ELR (cell line): ENCODE measurements at places on chromosomes 7 and 10.

- no peak for DNase-seq
Observed at GRCh38 chr10:60753152-60753551, 25.1 kb upstream of the CDK1 start.

DNA sequence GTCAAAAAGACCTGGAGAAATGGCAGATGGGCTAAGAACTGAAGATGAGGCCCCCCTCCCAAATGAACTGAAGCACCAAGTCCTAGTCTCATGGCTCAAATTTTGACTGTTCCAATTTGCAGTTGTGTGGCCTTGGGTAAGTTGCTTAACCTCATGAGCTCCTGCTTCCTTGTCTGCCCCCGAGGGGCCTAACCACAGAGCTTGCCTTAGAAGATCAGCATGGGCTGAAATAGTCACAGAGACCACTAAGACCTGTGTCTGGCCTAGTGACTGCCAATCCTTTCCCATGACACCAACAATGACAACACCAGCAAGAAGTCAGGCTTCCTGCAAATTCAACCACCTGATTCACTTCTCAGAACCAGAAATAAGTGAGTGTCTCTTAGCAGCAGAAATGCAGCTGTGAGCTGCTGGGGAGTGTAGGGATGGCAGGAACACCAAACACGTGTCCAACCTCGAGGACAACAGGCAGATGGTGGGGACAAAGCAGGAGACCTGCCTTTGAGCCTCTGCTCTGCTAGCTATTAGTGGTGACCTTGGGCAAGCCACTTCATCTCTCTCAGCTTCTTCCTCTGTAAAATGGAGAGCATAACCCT lies 23.7 kb downstream of the CRHR2 start:
- DNase-seq: no peak

GRCh38 chr10:108055506-108055905 lies 891.0 kb upstream of the SORCS1 start:
- DNase-seq: no peak

DNA sequence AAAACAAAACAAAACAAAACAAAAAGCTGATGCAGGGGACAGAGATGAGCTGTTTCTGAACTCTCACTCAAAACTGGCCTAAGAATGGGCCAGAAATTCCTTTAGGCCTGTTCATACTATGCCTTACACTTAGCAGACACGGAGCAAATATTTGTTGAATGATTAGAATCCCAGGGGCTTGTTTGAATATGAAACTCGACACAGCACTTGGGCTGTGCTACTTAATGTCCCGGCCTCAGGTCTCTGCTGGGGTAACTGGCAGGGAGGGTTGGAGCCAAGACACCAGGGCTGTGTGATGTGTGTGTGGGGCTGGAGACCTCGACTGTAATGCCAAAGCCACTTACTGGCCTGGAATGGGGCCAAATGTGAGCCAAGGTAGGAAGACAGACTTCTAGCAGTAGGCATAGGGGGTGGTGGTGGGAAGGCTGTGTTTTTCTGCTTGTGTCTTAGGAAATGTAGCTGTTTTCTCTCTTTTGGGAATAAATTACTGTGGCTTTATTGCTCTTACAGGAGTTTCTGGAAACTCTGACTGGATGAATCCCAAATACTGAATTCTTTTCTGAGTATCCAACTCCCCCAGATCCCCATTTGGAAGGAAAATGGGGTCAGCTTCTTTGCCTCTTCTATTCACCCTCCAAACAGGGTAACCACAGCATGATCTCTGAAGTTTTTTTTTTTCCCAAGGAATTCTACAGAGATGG lies 66.7 kb downstream of the EMX2 start:
- DNase-seq: peak; percentile 88

- DNase-seq: no peak
Observed at GRCh38 chr7:47408675-47409074, 173.2 kb downstream of the TNS3 start.

GRCh38 chr10:17951868-17952371 lies at the start of gene SLC39A12:
Gene SLC39A12 (plus strand): TSS chr10:17951918. CDS start chr10:17953277, 1,359 bp downstream.
- peak; percentile 81 for DNase-seq

GRCh38 chr10:97889461-97890265 lies 40.0 kb downstream of the GOLGA7B start:
- DNase-seq: peak; percentile 84

DNA sequence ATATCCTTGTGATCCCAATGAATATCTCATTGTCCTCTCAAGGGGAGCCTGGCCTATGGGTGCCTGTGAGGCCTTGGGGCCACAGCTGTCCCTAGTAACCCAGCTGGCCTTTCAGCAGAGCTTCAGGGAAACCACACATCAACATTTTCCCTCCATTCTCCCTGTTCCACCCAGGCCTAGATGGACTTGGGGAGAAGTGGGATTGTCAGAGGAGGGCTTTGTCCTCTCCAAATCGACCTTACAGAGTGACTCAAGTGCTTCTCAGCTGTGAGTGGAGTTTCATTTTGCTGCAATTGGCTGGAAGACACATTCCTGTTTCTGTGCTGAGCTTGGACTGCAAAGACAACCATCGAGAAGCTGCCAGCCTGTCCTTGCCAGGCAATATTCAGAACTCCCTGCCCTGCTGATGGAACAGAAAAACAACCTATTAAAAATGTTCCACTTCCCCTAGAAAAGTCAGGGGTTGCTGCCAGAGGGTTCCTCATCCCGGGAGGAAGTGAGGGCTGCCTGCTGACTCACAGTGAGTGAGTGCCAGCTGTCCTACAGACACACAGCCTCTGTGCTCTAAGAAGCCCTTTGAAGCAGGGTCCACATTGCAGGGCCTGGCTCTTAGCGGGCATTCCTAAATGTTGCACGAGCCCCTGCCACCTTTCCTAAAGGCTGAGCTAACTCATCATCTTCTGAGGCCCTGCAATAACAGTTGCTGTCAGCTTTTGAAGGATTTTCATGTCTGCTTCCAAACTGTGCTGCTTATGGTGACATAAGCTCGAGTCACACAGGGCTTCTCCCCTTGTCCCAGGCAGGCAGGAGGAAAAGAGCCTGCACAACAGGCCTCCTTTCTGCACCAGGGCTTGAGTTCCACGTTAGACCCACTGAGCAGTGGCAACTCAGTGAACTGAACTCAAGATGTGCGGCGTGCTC lies 20.5 kb downstream of the STRA8 start:
- peak; percentile 74 for DNase-seq

GRCh38 chr7:105268511-105269392 lies 120.0 kb downstream of the SRPK2 start:
- DNase-seq: peak; percentile 72

DNA sequence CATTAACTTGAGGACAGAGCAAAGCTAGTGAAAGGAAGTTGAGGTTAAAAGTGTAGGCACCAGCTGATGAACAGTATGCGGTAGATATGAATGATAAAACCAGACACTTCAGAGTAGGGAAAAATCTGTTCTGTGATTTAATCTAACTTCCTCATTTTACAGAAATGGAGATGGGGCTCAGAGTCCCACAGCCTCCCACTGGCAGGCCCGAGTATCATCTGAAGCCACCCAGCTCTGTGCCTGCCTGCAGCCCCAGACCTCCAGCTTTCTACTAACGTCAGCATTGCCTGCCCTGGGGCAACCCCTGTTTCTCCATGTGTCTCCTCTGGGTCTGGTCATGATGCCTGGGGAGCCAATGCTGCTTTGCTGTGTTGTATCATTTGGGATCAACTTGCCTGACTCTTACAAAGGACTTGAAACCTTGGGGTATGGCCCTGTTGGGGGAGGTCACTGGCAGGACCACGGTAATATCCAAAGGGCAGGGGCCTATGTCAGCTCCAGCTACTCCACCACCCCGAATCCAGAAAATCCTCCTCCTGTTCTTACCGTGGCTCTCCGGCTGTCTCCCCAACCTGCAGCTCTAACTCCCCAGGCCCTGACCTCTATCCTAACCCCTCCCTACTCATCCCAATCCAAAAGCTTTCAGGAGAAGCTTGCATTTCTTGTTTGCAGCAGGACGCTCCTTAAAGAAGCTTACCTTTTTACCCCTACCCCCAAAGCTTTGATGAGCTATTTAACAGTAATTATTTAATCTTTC lies 56.2 kb upstream of the NPY start:
- no peak for DNase-seq

DNA sequence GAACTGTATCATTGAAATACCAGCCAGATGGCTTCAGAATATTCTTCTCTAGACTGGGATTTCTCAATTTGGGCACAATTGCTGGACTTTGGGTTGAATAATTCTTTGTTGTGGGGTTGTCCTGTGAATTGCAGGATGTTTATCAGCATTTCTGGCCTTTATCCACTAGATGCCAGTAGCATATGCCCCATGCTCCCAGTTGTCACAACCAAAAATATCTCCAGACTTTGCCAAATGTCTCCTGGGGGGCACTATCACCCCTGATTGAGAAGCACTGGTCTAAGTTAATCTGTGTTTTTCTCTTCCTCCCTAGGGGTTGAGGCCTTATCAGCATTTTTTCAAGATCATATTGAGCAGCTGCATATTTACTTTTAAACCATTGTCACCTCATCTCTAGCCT lies 204.9 kb upstream of the SP8 start:
- DNase-seq: no peak

- DNase-seq: no peak
Observed at GRCh38 chr7:105003872-105004510, 10.0 kb upstream of the KMT2E start.

DNA sequence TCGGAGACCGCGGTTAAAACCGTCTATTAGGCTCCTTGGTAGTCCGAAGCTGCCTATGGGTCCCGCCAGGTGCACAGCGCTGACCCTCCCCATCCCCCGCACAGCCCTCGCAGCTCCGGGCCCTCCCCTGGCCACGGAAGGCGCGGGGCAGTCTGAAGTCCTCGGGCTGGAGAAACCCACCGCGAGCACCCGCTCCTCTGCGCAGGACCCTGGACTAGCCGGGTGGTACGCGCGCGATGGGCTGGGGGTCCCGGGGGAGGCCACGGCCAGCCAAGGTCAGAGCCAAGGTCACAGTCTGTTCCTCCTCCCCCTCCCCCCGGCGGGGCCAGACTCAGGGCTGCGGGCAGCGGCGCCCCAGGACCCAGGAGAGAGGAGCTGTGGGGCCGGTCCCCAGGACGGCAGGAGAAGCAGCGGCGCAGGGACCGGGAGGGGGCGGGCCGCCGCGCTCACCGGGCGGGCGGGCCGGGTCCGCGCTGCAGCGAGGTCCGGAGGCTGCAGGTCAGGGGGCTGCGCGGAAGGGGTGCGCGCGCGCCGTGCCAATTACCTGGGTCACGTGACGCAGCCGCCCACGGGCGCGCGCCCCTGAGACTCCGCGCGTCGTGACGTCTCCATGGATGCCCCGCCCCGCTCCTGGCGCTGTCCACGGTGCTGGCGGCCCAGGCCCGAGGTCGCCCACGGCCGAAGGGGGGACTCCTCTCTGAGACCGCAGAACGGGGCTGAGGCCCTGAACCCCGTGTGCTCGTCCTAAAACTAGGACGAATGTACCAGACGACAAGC lies at the start of gene OGDHL:
TSS of gene OGDHL (minus strand) at position 535 of the 777 bp plus-strand sequence. CDS start 3,731 bp downstream, outside the sequence.
- DNase-seq: peak; percentile 61

- no peak for DNase-seq
Observed at GRCh38 chr7:102232611-102233286, 53.9 kb upstream of the SH2B2 start.

DNA sequence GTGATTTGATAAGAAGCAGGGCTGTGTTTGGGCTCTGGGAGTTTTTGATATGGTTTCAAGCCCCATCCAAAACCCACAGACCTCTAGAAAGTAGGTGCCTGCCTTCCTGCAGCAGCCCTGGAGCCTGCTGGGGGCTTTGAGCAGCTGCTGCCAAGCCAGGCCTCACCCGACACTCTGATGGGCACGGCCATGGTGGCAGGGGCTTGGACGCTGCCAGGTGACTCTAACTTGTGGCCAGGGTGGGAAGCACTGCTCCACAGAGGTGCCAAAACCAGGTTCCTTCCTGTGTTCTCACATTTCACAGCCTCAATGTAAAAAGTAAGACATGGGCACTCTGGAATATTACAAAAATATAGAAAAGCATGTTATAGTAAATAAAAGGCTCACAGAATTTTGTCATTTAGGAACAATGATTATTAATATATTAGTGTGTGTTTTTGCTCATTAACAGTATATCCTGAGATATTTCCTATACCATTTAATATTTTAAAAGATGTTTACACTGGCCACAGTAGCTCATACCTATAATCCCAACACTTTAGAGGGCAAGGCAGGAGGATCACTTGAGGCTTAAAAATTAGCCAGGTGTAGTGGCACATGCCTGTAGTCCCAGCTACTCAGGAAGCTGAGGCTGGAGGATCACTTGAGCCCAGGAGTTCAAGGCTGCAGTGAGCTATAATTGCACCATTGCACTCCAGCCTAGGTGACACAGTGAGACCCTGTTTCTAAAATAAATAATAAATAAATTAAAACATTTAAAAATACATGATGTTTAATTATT lies 95.1 kb downstream of the EGFR start:
- DNase-seq: no peak

GRCh38 chr7:137846827-137847567 lies at the start of gene DGKI:
Gene DGKI (minus strand): TSS chr7:137846974.
- DNase-seq: no peak

- peak; percentile 63 for DNase-seq
Observed at GRCh38 chr10:27998178-27998953, 513 bp downstream of the ODAD2 start.

- DNase-seq: no peak
Observed at GRCh38 chr10:70271996-70272924, 11.5 kb downstream of the NPFFR1 start.
